Stimulated activated CD4-positive, alpha-beta T cell treated with anti-CD3 and anti-CD28 coated beads, Interleukin-1b, Interleukin-23, amount 100 ng/mL, for 4 hours (primary cell): ENCODE measurements at places on chromosomes 7 and 10.

GRCh38 chr7:157017149-157017548, 6.7 kb upstream of the MNX1 start:
- no peak for DNase-seq

DNA sequence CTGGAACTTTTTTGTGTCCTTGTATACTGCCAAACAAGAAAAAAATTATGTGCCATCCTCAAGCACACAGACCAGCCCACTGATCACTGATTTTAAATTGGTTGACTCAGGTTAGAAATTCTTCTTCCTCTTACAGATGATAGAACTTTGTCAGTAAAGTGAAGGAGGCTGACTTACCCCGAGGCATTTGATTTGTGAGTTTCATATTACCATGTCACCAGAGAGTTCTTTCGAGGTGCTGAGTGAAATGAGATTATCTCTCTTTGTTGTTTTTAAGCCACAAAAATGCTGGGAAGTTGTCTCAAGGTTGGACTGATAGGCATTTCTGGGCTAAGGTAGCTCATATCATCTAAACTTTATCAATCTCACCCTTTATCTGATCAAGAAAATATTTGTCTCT, 78.8 kb upstream of the FAM180A start:
- no peak for DNase-seq

DNA sequence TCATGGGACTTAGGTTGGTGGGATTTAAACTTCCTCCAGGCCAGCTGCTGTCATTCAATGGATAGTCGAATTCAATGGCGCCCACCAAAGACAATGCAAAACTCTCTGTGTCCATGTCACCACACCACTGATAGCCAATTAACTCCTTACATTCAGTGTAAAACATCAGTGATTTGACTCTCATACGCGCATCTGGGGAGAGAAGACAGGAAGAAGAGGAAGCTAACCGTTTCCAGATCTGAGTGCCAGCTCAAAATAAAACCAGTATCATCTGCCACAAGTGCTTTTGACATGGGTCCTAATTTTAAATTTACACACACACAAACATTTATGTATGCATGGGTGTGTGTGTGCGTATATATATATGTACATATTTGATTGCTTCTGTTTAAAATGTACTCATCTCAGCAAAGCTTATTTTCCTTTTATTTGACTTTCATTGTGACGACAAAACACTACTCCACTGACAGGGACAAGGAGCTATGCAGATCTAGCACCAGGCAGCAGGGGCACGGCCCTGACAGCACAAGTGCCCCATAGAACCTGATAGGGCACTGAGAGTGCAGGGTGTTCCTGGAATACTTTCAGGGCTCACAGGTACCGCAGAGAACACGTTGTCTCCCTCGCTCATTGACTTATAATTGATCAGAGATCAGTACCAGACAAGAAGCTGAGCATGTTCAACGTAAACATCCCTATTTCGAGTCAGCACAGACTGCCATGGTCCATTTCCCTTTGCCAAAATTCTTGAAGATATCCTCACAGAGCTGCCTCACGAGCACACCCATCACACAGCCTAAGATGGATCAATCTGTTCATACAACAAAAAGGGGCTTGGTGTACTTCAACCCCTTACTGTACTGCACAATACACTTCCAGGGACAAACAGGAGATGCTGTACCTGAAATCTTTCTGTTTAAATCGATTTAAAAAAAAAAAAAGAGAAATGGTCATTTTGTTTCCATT, 176.1 kb downstream of the COBL start:
- DNase-seq = no peak

DNA sequence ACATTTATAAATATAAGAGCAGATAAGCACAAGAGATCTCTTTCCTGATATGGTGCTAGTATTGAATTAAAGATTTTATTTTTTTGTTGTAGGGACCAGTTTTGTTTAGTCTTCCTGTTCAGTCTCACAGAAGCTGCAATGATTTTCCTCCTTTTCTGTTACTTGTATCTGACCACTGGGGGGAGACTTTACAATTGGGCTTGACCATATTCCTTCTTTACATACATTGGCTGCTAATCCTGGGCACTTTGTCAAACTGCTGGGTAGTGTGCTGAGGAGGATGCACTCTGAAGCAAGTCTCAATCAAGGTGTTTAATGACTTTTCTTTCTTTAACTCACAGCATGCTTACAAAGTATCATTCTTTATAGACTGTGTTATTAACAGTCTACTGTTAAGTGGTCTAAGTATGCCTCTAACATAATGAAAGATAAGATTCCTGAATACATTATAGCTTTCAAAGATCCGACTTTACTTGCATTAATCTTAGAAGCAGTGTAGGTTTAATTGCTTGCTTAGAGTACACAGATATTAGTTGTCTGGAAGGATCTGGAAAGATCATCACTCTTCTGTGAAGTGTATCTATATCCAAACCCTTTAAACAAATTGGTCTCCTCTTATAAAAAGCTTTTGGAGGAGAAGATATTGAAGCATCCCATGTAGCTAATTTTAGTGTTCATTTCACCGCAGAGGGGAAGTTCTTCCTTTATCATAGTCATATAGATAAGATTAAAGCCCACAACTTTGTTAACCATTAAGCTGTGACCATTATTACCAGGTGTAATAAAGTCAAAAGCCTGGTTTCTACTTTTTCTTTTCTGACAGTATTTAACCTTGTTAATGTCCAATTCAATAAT, 3.1 kb downstream of the PALS2 start:
- DNase-seq = no peak

DNA sequence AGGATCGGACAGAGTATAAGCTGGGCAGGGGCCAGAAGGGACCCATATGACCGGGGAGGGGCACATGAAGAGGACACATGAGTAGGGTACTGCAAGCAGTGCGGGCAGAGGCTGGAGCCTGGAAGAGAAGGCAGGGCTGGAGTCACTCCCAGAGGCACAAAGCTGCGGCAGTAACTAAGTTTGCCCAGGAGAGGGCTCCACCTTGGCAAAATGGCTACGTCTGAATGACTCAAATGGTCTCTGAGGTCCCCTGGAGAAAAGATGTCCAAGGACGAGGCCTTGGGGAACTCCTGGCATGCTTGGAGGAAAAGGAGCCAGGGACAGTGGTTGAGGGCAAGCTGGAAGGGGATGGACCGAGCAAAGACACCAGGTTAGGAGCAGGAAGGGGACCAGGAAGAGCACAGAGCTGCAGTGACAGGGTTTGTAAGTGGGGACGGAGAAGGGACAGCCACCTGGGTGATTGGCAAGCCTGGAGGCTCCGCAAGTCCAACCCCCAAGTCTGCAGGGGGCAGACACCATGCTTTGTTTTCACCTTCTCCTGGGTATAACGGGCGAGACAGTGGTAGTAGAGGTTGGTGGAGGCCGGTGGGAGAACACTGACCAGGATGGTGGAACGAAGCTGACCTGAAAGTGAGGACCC, 43.1 kb upstream of the LBX1 start:
- peak; percentile 41 for DNase-seq

DNA sequence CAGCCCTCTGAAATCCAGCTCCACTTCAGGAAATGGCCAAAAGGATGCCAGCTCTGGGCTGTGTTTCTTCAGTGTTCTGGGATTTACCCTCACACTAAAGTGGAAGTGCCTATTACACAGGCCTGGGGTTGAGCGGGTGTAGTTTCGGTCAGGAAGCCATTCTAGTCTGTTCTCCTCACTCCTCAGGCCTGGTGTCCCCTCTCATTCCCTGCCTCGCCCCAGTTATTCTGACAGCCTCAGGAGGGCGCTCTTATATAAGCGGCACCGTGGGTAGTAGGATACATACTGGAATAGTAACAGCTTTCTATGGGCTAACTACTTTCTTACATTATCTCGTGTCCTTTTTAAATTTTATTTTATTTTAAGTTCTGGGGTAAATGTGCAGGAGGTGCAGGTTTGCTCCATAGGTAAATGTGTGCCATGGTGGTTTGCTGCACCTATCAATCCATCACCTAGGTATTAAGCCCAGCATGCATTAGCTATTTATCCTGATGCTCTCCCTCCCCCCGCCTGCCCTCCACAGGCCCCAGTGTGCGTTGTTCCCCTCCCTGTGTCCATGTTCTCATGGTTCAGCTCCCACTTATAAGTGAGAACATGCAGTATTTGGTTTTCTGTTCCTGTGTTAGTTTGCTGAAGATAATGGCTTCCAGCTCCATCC, 12.2 kb upstream of the LGI1 start:
- DNase-seq = no peak

- no peak for DNase-seq
These were observed 74.6 kb downstream of the ATRNL1 start for GRCh38 chr10:115167751-115168150.
